Cardiac muscle cell (in vitro differentiated cells and primary cell): ENCODE measurements at places on chromosomes 3 and 15. TPM values are rescaled to one million over a fixed set of nuclear protein-coding genes. Genes with fewer than 3 reads are reported as not detected.

SUCNR1 gene
- total RNA-seq: 0.11 TPM in 1 of 2 replicates, not detected in the other

OR5H1 gene
- total RNA-seq: not detected in 2 replicates

EXD1 gene
- not detected in 2 replicates for total RNA-seq

PLCH1 gene
- 6.2 and 7.8 TPM in 2 replicates for total RNA-seq

CAMP gene
- not detected in 2 replicates for total RNA-seq

CPNE4 gene
- 2.7 and 7.6 TPM in 2 replicates for total RNA-seq
